ENCODE measurements at places on chromosomes 6 and 20. TPM values are rescaled to one million over a fixed set of nuclear protein-coding genes. Genes with fewer than 3 reads are reported as not detected.

Gene LST1
- not detected for total RNA-seq

Gene C2
- 0.23 TPM for total RNA-seq

Gene EDEM2
- total RNA-seq, result 53.5 TPM

Gene EYA2
- 2.2 TPM for total RNA-seq

Gene NOX3
- not detected for total RNA-seq

Gene GNMT
- not detected for total RNA-seq

Gene SIRPB1
- total RNA-seq, result 0.17 TPM

Gene LHFPL5
- not detected for total RNA-seq

Gene GABRR1
- total RNA-seq, result not detected

Gene HNF4A
- 15.4 TPM for total RNA-seq

Gene TREM2
- not detected for total RNA-seq

Gene MUC21
- not detected for total RNA-seq

Gene ARMC12
- 0.38 TPM for total RNA-seq

Gene PRL
- not detected for total RNA-seq

Gene TMEM244
- total RNA-seq, result not detected

Gene CD40
- total RNA-seq, result 3.3 TPM

Gene ESR1
- total RNA-seq, result 0.02 TPM

Gene SIM1
- not detected for total RNA-seq

Gene MCHR2
- total RNA-seq, result not detected

Gene HLA-B
- 25.5 TPM for total RNA-seq

Gene CNR1
- 0.46 TPM for total RNA-seq

Gene MUCL3
- 0.09 TPM for total RNA-seq

Gene MLN
- not detected for total RNA-seq

Gene TAAR9
- not detected for total RNA-seq

Gene BPIFB1
- 0.08 TPM for total RNA-seq

Gene PPP1R14C
- 1.6 TPM for total RNA-seq

Gene NQO2
- total RNA-seq, result 79.8 TPM

Gene PRRT1
- total RNA-seq, result 0.41 TPM

Gene MYLK4
- total RNA-seq, result 0.12 TPM

Gene HDGFL1
- total RNA-seq, result not detected

Gene SLC13A3
- not detected for total RNA-seq

Gene CTSZ
- 178 TPM for total RNA-seq

Gene RGL2
- 14.4 TPM for total RNA-seq

Gene CCDC170
- total RNA-seq, result 0.16 TPM

Gene AVP
- total RNA-seq, result not detected

Gene LGSN
- total RNA-seq, result 2.3 TPM

Gene TXLNB
- not detected for total RNA-seq

Gene TAAR6
- not detected for total RNA-seq

Gene BPIFB2
- not detected for total RNA-seq

Gene CAP2
- 13.0 TPM for total RNA-seq

Gene HLA-DQA2
- total RNA-seq, result not detected

Gene MLIP
- not detected for total RNA-seq

Gene KIF25
- 0.05 TPM for total RNA-seq

Gene LPA
- total RNA-seq, result 0.07 TPM

Gene ADGRF1
- total RNA-seq, result 0.08 TPM

Gene CD24
- total RNA-seq, result 299 TPM

Gene MYLK2
- total RNA-seq, result 0.66 TPM

Gene CBLN4
- total RNA-seq, result not detected

Gene ULBP3
- 2.9 TPM for total RNA-seq

Gene FILIP1
- total RNA-seq, result 0.30 TPM

Gene CLDN20
- not detected for total RNA-seq

Gene SLC32A1
- total RNA-seq, result not detected

Gene RNF182
- 5.1 TPM for total RNA-seq

Gene POLR1C
- total RNA-seq, result 47.4 TPM

Gene C20orf96
- total RNA-seq, result 10.4 TPM

Gene WTAP
- 67.8 TPM for total RNA-seq

Gene FOXC1
- 4.6 TPM for total RNA-seq

Gene IMPG1
- not detected for total RNA-seq
